ENCODE measurements at places on chromosomes 12 and 14.
A peak's percentile ranks its signal among the peaks of the same experiment; 100 is the strongest.

DNA sequence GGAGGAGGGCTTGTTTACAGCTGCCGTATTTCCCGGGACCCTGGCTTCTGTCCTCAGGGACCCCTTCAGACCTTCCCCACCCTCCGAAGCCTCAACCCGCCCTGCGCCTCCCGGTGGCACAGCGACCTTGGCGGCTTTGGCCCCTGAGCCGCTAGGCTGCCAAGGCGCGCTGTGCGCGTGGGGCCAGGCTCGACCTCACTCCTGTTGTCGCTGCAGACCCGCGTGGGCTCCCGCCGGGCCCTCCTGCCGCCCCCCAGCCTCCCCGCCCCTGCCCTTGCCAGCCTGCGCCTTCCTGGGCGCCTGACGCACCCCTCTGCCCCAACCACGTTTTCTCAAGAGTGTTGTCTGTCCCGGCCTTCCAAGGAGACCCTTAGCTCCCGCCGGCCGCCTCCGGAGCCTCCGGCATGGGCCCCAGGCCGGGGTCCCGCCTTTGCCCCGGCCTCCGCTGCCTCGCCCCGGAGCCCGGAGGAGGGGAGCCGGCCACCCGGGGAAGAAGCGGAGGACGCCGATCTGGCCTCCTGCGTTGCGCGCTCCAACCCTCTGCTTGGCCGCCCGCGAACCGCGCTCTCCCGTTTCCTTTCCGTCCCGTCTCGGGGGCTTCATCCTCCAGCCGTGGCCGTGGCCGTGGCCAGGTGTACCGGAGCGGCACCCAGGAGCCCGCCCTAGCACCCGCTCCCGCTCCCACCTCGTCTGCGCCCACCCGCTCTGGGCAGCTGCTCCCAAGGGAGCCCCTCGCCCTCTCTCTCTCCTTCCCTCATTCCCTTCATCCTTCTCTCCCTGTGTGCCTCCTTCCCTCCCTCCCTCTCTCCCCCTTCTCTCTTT lies 19.9 kb downstream of the PPP2R5C start:
- DNase-seq, result no peak

- DNase-seq, result no peak
Observed at GRCh38 chr14:49908433-49908782, 15.5 kb downstream of the ARF6 start.

- DNase-seq, result peak; percentile 45
Observed at GRCh38 chr14:90495357-90496276, 98.8 kb downstream of the CALM1 start.

GRCh38 chr14:75981426-75982265 lies at the start of gene TGFB3:
TSS of gene TGFB3 (minus strand) at chr14:75981995. CDS start at chr14:75980893, 1,102 bp downstream.
- DNase-seq, result no peak

- DNase-seq, result no peak
Observed at GRCh38 chr14:42045383-42045782, 438.7 kb downstream of the LRFN5 start.

- DNase-seq, result no peak
Observed at GRCh38 chr12:66612090-66612775, 66.6 kb downstream of the GRIP1 start.

- peak; percentile 77 for DNase-seq
Observed at GRCh38 chr14:105879867-105880561, 353.6 kb downstream of the TMEM121 start.

DNA sequence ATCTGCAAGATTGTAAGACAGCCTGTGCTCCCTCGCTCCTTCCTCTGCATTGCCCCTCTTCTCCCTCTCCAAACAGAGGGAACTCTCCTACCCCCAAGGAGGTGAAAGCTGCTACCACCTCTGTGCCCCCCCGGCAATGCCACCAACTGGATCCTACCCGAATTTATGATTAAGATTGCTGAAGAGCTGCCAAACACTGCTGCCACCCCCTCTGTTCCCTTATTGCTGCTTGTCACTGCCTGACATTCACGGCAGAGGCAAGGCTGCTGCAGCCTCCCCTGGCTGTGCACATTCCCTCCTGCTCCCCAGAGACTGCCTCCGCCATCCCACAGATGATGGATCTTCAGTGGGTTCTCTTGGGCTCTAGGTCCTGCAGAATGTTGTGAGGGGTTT lies 37.4 kb downstream of the DAD1 start:
- no peak for DNase-seq

DNA sequence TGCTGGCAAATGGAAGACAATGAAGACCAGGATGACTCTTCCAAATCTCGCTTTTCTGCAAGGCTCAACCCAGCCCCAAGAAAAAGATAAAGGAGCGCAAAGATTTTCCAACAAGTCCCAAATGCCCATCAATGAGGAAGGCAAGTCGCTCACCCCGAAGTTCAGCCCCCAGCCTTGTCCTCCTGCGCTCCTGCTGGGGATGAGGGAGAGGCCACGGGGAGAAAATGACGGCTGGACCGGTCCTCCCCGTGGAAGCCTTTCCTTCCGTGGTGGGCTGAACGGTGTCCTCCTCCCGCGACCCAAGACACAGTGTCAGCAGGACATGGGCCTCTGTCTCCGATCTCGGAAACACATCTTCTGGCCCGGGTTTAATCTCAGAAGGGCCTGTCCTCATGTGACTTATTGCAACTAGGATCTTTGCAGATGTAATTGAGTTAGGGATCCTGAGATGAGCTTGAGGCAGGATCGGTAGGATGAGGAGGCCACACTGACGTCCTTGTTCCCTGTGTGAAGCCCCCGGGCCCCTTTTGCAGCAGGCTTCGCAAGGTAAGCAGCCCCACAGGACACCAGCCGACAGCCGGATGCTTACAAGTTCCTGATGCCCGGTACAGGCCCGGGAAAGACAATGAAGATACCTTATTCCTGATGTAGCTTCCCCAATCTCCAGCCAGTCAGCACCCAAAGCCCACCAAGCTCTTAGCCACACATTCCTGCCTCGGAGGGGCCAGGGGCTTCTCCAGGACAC lies 64.2 kb downstream of the GALNT9 start:
- DNase-seq, result no peak

DNA sequence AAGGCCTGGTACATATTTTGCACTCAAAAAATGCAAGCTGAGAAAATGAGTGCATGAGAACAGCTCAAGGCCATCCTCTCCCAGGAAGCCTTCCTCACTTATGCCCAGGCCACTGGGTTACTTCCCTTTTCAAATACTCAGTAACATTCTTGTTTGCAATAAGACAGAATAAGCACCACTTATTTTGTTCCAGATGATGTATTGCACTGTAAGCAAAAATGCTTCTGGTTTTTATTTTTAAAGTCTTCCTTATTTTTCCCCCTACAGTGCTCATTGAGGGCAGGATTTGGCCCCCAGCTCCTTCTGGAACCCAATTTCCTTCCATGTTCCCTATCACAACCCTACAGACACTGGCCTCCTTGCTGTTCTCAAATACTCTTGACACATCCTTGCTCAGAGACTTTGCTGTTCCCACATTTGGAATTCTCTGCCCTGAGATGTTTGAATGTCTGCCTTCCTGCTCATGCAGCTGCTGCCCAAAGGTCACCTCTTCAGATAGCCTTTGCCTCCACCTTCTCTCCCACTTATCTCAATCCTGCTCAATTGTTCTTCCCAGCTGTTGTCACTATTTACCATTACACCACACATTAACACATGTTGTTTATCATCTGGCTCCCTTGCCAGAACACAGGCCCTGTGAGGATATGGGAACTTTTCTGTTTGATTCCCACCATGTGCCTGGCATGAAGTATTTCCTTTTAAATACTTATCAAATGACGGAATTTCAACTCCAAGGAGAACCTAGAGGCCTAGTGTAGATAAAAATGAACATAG lies 49.9 kb downstream of the IFNG start:
- DNase-seq, result no peak

DNA sequence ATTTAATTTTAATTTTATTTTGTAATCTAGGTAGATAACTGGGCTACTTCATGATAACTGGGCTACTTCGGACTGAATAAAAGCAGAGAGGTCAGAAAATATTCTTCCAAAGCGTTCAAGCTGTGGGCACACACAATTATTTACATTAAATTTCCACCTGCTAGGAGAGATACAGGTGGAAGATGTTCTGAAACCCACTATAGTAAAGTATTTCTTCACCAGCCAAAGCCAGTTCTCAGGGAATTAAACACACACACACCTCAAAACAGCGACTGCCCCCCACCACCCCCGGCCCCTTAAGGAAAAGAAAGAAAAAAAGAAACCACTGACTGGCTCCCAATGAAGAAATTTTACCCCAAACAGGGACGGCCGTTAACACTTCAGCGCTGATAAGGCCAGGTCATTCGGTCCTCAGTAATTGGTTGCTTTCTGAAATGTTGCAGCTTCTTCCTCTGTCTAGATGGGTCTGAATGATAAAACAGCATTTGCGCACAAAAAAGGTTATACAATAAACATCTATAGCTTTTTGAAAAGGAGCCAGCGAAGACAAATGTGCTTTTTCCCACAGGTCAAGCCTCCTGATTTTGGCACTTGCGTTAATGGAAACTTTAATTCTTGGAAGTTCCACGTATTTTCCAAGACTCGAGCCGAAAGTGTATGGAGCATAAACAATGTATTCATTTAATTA lies 771 bp upstream of the KCNJ8 start:
- no peak for DNase-seq

- no peak for DNase-seq
Observed at GRCh38 chr12:19484738-19485137, 45.4 kb downstream of the AEBP2 start.

DNA sequence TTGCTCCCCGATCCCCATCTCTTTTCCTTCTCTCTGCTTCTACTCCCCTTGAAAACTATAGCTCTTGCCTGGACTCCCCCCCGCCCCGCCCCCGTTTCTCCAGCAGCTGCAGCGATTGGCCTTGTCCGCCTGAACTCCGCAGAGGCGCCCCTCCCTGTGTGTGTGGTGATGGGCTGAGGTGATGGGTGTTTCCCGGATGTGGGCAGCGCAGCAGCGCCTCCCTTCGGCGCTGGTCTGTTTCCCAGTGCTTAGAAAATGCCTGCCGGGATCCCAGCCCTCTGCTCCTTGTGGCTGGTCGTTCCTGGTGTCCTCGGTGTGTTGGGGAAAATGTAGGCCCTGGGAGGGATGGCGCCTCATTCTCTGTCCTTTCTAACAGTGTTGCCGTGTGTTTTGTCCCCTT lies 43.3 kb downstream of the GALNT8 start:
- DNase-seq, result no peak

- no peak for DNase-seq
Observed at GRCh38 chr12:43761500-43761899, 2.7 kb downstream of the IRAK4 start.

- no peak for DNase-seq
Observed at GRCh38 chr12:93520454-93520853, 52.0 kb upstream of the SOCS2 start.

- DNase-seq, result no peak
Observed at GRCh38 chr12:109963743-109964429, 32.3 kb downstream of the GIT2 start.

DNA sequence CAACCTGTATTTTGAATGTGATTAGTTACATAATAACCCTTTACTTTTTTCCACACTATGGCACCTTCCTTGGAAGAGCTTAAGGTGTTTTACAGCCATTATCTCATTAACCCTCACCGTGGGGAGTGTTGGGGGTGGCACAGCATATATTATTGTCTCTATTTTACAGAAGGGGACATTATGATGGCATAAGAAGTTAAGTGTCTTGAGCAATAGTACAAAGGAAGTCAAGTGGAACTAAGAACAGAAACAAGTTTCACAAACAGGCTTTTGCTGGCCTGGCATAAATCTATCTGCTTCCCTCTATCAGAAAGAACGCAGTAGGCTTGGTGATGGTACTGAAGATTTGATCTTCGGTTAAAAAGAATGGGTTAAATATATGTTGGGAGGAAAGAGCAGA lies 169.7 kb upstream of the OTX2 start:
- no peak for DNase-seq

GRCh38 chr12:127125607-127126259 lies 1141.2 kb upstream of the TMEM132C start:
- DNase-seq, result no peak

GRCh38 chr14:98022541-98023520 lies 1225.6 kb downstream of the VRK1 start:
- DNase-seq, result no peak

- DNase-seq, result no peak
Observed at GRCh38 chr14:88245321-88245720, 77.7 kb downstream of the KCNK10 start.

DNA sequence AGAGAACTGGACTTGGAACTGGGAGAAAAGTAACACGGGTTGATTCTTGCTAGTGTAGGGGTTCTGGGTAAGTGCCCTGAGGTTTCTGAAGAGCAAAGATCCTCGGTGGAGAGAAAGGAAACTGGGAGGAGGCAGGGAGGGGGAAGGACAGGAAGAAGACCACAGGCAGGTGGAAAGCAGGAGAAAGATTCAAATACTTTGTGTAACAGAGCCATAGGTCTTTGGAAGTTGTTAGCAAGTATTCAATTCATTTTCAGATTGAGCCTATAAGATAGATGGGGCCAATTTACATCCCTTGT lies 1.3 kb downstream of the PNP start:
- DNase-seq, result no peak

- DNase-seq, result no peak
Observed at GRCh38 chr12:116852303-116852702, 28.9 kb downstream of the HRK start.

GRCh38 chr14:87615822-87616679 lies 376.9 kb downstream of the GALC start:
- peak; percentile 43 for DNase-seq

DNA sequence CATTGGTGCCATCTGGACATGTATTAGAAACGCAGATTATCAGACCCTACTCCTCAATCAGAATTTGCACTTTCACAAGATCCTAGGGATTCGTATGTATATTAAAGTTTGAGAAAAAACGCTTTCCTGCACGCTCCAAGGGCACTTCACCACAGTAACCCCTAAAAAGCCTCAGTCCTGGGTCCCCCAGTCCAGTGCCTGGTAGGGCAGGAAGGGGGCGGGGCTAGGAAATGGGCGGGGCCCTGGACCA lies 369 bp downstream of the DEPDC4 start:
- peak; percentile 90 for DNase-seq

DNA sequence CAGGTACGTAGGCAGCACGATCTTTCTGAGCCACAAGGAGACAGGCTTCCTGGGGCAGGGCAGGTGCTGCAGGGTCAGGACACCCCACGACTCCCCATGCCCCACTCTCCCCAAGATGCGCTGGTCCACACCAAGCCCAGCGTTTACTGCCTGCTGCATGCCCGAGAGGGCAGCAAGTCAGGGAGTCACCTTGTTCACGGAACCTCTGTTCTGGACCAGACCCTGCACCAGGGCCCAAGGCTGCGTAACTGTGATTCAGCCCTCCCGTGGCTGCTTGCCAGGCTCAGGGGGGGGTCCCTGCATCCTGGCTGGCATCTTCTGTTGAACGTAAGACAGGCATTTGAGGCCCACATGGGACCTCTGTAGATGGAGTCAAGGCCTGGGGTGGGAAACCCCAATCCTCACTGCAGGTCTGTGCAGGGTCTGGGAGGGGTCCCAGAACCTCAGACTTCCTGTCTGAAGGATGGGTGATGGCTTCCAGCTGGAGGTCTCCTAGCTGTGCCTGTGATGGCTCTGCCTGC lies 228.6 kb upstream of the RTL1 start:
- DNase-seq, result no peak

- no peak for DNase-seq
Observed at GRCh38 chr12:27970401-27971120, 2.0 kb downstream of the PTHLH start.

- DNase-seq, result peak; percentile 97
Observed at GRCh38 chr12:110403976-110404682, 621 bp upstream of the ANAPC7 start.

Data from KG1 (cell line).